ENCODE measurements at places on chromosomes 6 and 20.
A peak's percentile ranks its signal among the peaks of the same experiment; 100 is the strongest.

DNA sequence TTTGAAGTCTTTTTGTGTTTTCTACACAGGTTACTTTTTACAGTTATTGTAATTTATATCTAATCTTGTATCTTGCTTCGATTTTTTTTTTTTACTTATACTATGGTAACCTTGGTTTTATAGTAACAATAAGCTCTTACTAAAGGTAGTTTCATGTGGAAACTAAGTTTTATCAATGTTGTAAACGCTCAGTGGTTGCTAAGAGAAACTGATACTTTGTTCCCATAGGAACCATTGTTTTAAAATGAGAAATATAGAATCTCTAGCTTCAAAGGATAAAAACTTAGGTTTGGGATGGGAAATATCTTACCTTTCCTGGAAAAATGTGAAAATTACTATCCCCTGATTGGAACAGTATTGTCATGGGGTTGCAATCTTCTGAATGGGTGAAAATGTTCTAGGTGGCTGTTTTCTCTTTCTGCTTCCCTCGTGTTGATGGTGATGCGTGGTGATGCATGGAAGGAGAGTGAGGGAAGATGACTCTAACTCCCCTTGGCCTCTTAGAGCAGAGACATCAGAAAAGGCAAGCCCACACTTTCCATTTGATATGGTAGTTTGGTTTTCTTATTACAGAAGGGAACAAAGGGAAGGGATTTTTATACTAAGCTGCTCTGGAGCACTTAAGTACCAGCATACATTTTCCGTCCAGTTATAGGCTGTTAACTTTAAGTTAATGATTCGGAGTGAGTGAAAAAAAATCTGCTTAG, 23.5 kb upstream of the BACH2 start:
- DNase-seq, result no peak

DNA sequence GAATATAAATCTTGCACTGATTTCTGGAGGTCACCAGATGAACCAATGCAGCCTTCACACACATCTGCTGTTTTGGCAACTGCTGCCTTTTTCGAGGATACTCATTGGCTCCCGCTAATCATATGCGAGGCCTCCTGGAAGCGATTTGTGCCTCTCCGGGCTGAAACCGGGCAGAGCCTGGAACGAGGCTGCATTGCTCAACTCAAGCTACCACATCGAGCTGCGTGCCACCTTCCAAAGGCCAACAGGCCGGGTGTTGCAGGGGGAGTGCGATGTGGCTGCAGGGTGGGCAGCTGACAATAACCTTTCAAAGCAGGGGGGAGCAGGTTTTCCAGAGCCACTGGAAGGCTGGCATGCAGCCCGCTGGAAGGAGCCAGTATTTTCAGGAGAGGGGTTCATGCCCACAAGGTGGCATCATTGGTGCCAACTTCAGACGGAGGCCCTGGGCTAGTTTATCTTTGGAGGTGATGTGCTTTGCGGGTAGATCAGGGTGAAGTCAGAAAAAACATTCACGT, 122.6 kb upstream of the IFNGR1 start:
- DNase-seq, result peak; percentile 23

DNA sequence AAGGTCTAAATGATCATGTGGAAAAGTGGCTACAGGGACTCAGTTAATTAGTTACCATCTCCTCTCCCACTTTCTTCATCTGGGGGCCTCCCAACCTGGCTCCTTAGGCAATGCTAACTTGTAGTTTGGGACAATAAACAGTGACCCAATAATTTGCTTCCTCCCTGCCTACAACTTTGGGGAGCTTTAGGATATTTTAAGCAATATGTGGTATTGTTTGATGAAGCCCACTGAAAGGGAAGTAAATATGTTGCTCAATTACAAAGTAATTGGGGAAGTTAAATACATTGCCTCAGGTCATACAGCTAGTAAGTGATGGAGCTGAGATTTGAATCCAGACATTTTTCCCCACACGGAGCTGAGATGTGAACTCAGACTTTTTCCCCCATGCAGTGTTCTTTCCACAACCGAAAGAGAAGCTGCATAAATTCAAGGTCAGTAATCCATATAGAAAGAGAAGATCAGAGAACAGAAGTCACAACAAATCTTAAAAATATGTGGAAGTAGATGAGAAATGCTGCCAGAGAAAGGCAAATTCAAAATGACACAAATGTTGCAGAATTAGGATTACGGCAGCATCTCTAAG, 26.6 kb downstream of the ZHX3 start:
- no peak for DNase-seq

GRCh38 chr6:134822920-134823709, 126.8 kb downstream of the ALDH8A1 start:
- peak; percentile 92 for DNase-seq

- no peak for DNase-seq
Observed at GRCh38 chr6:3312604-3313231, 54.0 kb downstream of the PSMG4 start.

GRCh38 chr20:8375898-8376297, 243.8 kb downstream of the PLCB1 start:
- DNase-seq, result no peak

Data from ELR (cell line).